Stimulated activated CD4-positive, alpha-beta T cell treated with anti-CD3 and anti-CD28 coated beads, Interleukin-1b, Interleukin-23, amount 100 ng/mL, for 1 hour (primary cell): ENCODE measurements at places on chromosomes 6 and 20.

DNA sequence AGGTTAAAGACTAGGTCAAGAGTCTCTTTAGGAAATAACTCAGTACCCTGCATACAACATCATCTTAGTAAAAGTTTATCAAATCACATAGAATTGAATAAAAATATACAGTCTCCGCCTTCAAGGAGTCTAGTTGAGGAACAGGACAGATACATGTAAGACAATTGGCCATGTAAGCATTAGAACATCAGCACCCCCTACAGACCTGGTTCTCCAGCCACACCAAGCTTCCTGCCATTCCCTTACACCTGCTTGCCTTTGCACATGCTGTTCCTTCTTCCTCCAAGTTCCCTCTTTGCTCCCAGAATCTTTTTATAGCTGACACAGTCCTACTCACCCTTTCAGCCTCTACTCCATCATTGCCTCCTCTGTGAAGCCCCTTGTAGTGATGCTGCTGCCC lies 187.8 kb upstream of the LRFN2 start:
- DNase-seq = no peak

DNA sequence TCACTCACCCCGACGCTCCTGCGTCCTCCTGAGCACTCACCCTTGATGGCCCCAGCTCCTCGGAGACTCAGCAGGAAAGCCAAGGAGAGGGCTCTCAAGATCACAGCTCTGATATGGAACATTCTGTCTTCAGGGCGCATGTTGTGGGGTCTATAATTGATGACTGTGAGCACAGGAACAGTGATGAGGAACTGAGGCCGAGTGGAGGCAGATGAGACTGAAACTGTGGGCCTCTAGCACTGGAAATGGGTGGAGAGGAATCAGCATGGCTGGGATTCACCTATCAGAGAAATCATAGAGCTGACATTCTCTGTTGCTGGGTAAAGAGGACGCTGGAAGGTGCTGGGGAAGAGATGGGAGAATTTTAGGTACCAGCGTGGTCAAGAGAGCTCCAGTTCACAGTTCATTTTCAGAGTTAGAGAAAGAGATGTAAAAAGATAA lies at the start of gene HLA-DPA1:
HLA-DPA1 (minus strand) TSS at position 219 of the 441 bp plus-strand sequence.
- DNase-seq = no peak

GRCh38 chr6:19830171-19830570 lies 7.0 kb upstream of the ID4 start:
- no peak for DNase-seq

GRCh38 chr6:36752886-36753506 lies 55.4 kb downstream of the RAB44 start:
- no peak for DNase-seq

DNA sequence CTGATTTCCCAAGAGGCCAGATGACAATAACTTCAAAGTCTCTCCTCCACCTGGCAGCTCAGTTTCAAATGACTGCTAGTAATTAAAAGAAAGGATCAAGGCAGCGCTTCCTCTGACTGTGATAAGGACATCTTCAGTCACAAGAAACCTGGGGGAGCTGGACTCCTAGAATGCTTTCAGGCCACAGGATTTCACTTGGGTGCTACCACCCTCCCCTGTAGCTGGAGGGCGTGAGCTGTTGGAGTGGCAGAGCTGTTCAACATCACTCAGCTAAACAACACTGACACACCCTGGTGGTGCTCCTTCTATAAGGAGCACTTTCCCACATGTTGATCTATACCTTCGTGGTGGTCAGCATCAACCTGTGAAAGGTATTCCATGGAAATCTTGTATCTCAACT lies 2.2 kb upstream of the CNR1 start:
- no peak for DNase-seq

DNA sequence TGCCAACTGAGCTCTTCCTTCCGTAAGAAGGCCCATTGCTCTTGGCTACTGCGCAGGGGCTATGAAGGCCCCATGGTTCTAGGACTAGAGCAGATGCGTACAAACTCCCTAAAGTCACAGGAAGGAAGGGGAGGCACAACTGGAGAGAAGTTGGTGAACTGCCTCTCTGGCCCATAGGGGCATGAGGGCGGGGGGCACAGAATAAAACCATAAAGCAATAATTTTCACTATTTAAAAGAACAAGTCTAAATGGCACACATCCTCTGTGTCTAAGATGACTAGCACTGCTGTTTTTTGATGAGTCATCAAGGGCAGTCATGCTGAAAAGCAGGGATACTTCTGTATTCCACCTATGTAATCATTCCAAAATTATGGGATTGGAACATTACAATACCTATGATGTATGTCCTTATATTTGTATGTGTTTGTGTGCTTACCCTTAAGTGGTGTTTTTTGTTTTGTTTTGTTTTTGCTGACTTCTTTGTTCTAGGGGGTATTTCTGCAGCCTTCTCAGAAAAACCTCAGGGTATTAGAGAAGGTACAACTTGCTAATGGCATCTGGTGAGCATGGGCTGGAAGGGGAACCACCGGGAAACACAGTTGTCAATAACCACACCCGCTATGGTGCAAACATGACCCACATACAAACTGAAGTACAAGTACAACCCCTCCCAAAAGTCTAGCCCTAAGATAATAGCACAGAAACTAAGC lies 36.9 kb downstream of the B4GALT5 start:
- no peak for DNase-seq

DNA sequence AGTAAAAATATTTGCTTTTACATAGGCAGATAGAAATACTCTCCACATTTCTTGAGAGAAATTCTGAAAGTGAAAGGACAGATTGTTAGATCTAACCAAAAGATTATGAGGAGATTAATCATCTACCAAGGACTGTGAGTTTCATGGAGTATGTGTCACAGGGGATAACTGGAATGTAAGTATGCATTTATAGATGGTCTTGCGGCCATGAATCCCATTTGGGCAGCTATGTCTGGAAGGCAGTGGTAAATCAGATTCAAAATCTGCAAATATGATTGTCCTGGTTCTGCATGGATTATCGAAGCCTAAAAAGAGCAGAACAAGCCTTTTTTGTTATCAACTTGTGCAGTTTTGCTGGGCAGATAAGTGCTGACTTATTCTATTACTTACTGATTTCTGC lies 293.8 kb downstream of the RFPL4B start:
- no peak for DNase-seq
